SW 1271 (cell line): ENCODE measurements at places on chromosomes 12 and 14.

- no peak for DNase-seq
Measured at GRCh38 chr14:106738075-106738474, 1211.7 kb downstream of the TMEM121 start.

- no peak for DNase-seq
Measured at GRCh38 chr12:94638521-94638920, 11.8 kb downstream of the TMCC3 start.

DNA sequence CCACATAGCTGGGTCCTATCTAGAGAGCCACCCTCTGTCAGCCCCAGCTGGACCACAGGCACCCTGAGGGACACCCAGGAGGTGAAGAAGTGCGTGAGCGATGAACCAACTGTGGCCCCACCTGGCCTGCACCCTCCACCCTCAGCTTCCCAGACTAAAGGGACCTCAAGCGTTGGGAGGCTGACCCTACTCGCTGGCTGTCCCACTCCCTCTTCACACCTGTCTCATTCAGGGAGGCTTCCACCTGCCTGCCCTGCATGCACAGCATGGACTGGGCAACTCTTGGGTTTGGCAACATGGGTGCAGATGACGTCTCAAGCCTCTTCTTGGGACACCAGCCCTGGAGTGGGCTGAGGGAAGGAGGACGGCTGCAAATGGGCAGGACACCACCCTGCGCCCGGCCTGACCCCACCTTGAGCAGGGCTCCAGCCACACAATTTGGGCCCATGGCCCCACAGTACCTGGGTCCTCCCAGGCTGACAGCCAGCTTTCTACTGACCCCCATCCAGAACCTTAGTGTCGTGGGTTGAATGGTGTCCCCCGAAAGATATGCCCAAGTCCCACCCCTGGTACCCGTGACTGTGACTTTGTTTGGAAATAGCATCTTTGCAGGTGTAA, 2.1 kb downstream of the TMEM179 start:
- DNase-seq, result no peak

DNA sequence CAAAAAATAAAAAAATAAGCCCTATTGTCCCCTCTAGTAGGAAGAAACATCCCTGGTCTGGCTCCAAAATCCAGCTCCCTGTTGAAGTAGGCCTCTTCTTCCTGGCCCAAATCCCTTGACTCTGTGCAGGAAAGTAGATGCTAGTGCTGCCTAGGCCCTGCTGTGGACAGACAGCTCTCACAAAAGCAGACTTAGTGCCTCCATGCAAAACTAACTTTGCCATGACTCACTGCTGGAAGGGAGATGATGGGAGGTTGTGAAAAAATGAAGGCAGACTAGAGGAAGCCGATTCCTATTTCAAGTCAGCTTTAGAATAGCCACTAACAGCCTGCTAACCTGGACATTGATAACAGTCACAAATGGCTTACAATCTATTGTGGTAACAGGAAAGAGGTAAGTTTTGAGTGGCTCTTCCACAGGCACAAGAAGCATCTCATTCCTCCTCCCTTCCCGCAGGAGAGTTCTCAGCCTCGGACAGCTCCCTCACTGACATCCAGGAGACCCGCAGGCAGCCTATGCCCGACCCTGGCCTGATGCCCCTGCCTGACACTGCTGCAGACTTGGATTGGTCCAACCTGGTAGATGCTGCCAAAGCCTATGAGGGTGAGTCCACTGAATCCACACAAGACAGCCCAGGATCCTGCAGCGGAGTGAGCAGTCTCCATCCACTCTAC, 198.9 kb upstream of the RGS6 start:
- no peak for DNase-seq

GRCh38 chr12:74624201-74624600, 86.6 kb downstream of the ATXN7L3B start:
- no peak for DNase-seq

GRCh38 chr12:5244513-5244972, 187.4 kb upstream of the NTF3 start:
- no peak for DNase-seq

DNA sequence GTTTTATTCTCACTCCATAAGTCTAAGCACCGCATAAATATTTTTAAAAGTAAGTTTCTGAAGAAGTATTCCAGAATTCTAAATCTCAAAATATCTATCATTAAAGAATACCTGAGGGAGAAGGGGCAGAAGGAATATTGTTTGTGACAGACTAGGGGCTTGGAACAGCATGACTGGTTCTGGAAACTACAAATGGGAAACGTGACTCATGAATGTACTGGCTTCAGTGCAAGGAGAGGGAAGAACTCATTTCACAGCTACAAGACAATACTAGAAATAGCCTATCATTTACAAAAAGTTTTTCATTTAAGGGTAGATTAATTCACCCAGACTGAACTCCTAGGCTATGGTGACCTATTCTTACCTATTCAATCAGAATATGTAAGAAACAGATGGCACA, 121.3 kb downstream of the SLC25A21 start:
- no peak for DNase-seq

GRCh38 chr12:69698769-69699540, at the start of gene BEST3:
Gene BEST3, minus strand, starts transcription at chr12:69699303. Its CDS starts 1,505 bp downstream, at chr12:69697798.
- DNase-seq, result no peak

DNA sequence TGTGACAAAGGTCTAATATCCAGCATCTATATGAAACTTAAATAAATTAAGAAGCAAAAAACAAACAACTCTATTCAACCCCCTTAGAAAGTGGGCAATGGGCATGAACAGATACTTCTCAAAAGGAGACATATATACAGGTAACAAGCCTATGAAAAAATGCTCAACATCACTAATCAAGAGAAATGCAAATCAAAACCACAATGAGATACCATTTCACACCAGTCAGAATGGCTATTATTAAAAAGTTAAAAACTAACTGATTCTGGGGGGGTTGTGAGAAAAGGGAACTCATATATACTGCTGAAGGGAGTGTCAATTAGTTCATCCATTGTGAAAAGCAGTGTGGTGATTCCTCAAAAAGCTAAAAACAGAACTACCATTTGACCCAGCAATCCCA, 198.9 kb downstream of the BMP4 start:
- DNase-seq, result no peak

DNA sequence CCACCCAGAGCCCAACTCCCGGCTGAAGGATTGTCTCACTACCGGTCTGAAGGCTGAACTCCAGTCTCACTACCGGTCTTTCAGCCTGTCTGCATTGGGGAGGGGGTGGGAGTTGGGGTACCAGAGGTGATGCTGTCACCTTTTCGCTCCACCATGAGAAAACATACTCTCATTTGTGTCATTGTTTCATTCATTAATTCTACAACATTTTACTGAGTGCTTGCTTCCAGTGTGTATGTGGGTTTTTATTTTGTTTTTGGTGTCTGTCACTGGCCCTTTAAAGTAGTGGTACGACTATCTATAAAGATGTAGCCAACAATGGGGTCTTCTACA, 524 bp upstream of the CDK4 start:
- DNase-seq, result no peak

GRCh38 chr12:41174602-41175001, 13.5 kb upstream of the PDZRN4 start:
- no peak for DNase-seq

GRCh38 chr12:112386726-112387125, 4.5 kb upstream of the HECTD4 start:
- no peak for DNase-seq

DNA sequence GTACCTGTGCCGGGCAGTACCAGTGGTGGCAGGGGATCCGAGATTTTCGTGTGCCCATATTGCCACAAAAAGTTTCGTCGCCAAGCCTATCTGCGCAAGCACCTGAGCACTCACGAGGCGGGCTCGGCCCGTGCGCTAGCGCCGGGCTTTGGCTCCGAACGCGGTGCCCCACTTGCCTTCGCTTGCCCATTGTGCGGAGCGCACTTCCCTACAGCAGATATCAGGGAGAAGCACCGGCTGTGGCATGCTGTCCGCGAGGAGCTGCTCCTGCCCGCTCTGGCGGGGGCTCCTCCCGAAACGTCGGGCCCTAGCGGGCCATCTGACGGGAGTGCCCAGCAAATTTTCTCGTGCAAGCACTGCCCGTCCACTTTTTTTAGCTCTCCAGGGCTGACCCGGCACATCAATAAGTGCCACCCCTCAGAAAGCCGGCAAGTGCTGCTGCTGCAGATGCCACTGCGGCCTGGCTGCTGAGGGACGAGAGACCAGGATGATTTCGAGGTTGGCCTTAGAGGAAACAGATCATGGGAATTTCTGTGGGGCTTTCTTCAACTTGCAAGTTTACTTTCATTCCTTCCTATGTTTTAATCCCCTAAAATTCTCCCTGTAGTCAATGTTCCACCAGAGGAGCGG, 1.6 kb downstream of the INSM2 start:
- no peak for DNase-seq

DNA sequence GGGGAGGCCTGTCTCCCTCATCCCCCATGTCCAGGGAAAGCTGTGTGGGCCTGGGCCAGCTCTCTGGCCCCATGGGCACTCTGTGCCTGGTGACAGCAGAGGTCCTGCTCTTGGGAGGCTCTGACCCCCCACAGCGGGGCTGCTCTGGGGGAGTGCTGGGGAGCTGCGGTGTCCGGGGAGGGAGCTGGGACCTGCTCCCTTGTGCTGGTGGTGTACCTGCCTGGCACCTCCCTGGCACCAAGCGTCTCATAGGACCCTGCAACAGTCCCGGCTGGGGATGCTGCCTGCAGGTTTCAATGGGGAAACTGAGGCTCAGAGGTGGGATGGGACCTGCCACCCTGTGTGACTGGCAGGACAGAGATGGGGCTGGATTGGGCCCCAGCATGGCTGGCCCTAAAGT, 111.3 kb downstream of the KIF26A start:
- no peak for DNase-seq

DNA sequence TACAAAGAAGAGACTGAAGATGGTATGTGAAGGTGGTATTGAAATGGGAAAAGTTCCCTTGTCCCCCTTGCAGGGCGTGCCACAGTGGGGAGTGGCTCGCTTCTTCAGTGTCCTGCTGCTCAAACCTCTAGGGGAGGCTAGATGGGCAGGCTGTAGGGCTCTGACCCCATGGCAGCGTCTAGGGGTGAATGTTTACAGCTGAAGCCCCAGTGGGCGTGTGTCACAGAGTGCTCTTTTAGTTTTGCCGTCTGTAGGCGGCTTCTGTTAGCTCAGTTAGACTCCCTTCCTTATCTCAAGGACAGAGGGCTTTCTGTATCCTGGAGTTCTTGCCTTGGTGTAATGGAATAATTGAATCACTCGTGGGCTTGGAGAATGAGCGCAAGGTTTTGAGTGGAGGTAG, 266.2 kb downstream of the RAD51B start:
- no peak for DNase-seq

GRCh38 chr12:2410496-2410895, 357.7 kb downstream of the CACNA1C start:
- DNase-seq, result no peak

- DNase-seq, result no peak
Measured at GRCh38 chr14:105282098-105282725, 18.6 kb downstream of the BRF1 start.

DNA sequence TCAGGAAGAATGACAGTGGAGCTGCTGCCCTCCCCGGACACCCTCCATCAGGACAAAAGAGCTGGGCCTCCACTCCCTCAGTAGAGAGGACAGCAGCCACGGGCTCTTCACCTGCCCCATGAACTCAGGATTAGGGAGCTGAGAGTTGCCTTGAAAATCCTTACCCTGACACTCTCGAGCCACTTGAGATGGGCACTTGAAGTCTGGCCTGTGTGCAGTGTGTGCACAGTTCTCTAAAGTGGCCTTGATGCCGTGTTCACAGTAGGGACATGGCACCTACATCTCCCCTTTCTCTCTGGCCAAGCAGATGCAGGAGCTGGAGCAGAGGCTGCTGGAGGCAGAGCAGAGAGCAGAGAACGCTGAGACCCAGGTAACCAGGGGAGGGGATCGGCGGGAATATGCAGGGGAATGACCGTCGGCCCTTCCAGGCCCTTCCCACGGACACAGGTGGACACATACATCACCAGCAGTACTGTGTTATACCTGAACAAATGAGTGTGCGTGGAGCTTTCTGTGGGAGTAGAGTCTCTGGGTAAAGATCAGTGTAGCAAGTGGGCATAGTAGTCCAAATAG, 22.5 kb downstream of the PLEKHH1 start:
- DNase-seq, result no peak

GRCh38 chr14:98951031-98951430, 321.0 kb downstream of the BCL11B start:
- DNase-seq, result no peak

GRCh38 chr12:24408305-24408704, 458.8 kb upstream of the SOX5 start:
- no peak for DNase-seq

DNA sequence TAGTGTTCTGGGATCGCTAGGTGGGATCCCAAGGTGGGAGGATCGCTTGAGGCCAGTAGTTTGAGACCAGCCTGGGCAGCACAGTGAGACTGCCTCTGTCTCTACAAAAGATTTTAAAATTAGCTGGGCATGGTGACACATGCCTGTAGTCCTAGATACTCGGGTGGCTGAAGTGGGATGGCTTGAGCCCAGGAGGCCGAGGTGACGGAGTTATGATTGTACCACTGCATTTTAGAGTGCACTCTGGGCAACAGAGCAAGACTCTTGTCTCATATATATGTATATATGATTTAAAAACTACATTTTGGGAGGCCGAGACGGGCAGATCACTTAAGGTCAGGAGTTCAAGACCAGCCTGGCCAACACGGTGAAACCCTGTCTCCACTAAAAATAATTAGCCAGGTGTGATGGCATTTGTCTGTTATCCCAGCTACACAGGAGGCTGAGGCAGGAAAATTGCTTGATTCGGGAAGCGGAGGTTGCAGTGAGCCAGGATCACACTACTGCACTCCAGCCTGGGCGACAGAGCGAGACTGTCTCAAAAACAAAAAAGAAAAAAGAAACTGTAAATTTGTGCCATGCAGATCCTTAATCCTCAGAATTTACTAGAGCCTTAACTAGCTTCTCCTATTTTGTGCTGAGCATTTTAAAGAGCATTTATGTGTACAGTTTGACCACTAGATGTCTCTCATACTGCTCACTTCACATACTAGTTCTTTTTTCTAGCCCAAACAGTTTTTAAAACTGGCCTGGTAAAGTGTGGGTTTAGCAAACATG, 114.8 kb downstream of the MON2 start:
- no peak for DNase-seq

DNA sequence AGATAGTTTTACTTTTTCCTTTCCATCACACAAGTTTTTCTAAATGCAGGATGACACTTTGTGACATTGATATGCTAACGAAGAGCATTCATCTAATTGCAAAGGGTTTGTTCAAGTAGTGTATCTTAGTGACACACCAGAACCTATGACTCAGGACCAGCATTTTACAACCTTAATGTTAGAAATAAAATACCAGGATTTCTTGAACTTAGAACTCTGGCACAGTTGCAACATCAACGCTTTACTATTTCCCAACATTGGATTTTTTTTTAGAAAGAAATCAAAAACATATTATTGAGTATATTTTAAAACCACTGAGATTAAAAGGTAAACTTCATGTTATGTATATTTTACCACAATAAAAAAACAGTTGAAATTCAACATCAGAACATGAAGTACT, 17.9 kb upstream of the PLEKHG6 start:
- DNase-seq, result no peak

DNA sequence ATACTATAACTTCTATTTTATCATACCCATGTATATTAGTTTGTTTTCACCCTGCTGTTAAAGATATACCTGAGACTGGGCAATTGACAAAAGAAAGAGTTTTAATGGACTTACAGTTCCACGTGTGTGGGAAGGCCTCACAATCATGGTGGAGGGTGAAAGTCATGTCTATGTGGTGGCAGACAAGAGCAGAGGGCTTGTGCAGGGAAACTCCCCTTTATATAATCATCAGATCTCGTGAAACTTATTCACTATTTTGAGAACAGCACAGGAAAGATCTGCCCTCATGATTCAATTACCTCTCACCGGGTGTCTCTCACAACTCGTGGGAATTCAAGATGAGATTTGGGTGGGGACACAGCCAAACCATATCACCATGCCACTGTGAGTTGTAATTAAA, 135.8 kb downstream of the SYNE2 start:
- DNase-seq, result no peak

GRCh38 chr14:102116361-102117180, 23.1 kb upstream of the WDR20 start:
- DNase-seq, result no peak
